WTC11 (cell line): ENCODE measurements at places on chromosomes 6 and 20. TPM values are rescaled to one million over a fixed set of nuclear protein-coding genes. Genes with fewer than 3 reads are reported as not detected.

GRCh38 chr6:99219788-99220187, 129.7 kb downstream of the FAXC start:
- peak; percentile 73 for DNase-seq

DNA sequence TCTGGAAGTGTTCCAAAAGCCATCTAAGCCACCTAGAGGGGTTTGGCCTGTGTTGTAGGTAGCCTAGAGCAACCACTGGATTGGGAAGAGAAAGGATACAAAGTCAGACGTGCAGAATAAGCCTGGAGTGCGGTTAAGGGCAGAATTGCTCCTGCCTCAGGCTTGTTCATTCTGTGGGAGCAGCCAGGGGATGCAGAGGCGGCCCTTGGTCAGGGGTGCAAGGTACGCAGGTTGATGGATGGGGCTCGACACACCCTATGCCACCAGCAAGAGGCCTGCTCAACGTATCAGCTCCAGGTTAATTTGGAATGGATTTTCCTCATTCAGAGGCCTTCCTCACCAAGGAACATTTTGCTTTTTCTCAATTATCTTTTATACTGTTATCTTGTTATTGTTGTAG, 129.8 kb downstream of the SLC23A2 start:
- DNase-seq = no peak

- no peak for DNase-seq
Observed at GRCh38 chr6:134235937-134236751, 81.8 kb downstream of the SGK1 start.

PRL gene
- total RNA-seq = not detected in 3 replicates

LRFN2 gene
- total RNA-seq = 1.3 to 1.6 TPM (median 1.4 TPM) in 3 replicates
